ENCODE measurements at places on chromosomes 3 and 15.

- DNase-seq = no peak
These were observed 5.9 kb downstream of the ISG20 start for GRCh38 chr15:88644741-88645140.

DNA sequence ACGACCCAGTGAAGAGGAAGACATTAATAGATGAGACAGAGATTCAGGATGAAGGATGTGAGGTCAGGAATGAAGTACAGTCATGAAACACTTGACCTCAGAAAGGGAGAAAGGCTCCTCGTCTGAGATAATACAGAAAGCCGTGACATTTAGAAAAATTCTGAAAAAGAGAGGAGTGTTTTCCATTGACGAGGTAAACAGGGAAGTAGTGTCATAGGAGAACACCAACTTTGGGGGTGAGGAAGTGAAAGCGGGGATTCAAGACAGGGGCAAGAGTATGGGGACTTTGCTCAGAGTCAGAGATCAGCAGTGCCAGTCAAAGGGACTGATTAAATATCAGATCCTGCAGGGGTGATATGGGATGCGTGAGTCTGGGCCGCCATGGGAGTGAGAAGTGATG lies 160.9 kb downstream of the PLCL2 start:
- DNase-seq = no peak

GRCh38 chr3:24550588-24550987 lies 55.9 kb upstream of the THRB start:
- DNase-seq = no peak

- no peak for DNase-seq
These were observed 43.8 kb downstream of the RAB6B start for GRCh38 chr3:133851931-133852330.

DNA sequence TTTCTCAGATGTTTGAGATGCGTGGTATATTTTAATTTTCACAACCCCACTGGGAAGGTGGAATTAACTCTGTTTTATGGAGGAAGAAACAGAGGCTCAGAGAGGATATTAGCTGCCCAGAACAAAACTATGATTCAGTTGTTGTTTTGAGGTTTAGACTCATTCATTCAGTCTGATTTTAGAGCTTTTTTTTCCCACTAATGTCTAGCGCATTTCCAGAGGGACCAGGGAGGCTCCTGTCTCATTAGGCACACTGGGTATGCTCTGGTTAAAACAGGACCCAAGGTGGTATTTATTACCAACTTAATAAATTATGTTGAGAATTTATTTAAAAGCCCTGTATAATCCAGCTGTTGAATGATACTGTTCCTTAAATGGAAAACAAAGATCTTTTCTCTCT lies 272.0 kb upstream of the RGMA start:
- DNase-seq = no peak

DNA sequence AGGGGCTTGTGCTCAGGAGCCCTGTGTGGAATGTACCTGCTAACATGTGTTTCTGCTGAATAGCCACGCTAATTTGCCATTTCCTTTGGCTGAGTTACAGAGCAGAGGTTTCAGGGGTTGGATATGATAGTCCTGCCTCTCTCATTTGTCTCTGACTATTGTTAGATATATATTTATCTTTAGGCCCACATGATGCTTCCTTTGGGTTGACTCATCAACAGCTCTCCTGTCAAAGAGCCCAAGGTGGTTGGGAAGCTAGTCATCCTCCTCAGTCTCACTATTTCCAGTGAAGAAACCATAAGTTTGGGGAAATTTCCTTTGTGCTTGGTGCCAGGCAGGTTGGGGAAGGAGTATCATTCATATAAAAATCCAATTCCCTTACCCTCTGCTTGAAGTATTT lies 1194.6 kb downstream of the ZPLD1 start:
- no peak for DNase-seq

DNA sequence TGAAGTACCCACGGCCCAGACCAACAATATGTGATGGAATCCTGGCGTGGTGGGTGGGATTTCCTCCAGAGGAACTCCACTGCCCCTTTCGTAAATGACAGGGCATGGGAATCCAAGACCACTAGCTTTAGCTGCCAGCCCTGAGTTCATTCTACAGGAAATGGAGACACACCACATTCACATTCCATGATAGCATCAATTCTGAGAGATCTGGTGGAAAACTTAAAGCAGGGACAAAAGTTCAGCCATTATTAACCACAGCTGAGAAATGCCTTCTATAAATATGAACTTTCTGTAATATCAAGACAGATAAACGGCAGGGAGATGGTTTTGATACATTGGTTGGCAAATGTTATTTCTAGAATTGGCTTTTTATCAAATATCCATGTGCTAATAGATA lies 98.2 kb downstream of the FBN1 start:
- DNase-seq = no peak

DNA sequence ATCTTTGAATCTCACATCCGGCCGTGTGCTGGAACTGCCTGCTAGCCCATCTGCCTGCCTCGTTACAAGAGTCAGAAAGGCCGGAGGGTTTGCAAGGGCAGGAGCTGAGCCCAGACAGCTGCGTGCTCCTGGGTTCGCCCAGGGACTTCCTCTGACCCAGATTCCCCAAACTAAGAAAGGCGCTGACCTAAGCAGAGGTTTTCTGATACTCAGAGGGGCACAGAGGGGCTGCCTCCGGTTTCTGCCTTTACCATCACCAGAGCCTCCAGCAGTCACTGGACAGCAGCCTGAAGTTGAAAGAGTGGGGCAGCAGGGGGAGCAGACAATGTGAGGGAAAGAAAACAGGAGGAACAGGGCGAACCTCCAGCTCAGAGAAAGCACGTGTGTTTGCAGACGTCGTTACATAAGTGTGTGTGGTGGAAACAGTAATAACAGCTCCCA lies 33.4 kb upstream of the RAD18 start:
- DNase-seq = no peak

GRCh38 chr15:85005746-85006145 lies 24.1 kb downstream of the PDE8A start:
- no peak for DNase-seq

GRCh38 chr3:60025096-60026050 lies 975.5 kb upstream of the CFAP20DC start:
- DNase-seq = no peak

DNA sequence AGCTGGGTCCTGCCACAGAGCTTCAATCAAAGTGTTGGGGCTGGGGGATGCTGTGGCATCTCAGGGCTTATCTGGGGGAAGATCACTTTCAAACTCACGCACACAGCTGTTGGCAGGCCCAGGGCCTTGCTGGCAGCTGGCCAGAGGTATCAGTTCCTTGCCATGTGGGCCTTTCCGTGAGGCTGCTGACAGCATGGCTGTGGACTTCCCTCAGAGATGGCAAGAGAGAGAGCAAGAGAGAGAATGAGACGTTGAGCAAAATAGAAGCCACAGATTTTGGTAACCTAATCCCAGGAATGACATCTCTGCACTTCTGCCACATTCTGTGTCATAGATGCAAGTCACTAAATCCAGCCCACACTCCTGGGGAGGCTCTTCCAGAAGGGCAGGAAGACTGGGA lies 91.0 kb downstream of the TPRG1 start:
- no peak for DNase-seq

- DNase-seq = no peak
These were observed 14.5 kb downstream of the SERP1 start for GRCh38 chr3:150531775-150532174.

GRCh38 chr3:150508401-150508800 lies 37.9 kb downstream of the SERP1 start:
- no peak for DNase-seq

DNA sequence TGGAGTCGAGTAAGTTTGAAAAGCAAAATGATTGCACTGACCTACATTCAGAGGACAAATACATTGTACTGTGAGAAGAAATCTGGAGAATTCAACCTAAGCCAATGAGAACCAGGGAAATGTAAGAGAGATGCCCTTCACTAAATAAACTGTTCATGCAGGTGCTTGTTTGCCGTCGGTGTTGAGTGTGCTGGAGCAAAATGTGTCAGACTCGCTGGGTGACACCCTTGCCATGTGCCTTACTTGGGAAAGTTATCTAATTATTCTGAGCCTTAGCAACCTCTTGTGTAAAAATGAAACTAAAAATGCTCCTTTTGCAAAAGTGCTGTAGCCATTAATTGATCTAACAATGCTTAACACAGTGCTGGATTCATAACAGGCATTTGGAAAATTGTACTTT lies 140.4 kb downstream of the GABRB3 start:
- DNase-seq = no peak

GRCh38 chr15:64096668-64097384 lies 1.0 kb downstream of the SNX1 start:
- peak; percentile 28 for DNase-seq

DNA sequence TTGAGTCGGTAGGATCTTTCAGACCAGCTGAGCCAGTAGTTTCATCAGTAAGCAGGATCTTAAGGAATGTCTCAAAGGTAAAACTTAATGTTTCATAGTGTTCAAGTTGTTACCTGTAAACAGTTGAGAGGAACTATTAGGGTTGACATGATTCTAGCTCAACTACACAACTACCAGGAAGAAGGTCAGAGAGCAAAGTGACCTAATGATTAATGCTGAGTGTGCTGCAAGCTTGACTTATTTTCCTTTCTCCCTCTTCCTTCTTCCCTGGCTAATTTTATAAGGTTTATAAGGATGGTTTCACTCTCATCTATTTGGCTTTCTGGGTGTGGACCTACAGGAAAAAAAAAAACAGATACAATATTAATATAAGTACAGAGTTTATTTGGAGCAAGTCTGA lies 30.2 kb upstream of the LHFPL4 start:
- DNase-seq = no peak

DNA sequence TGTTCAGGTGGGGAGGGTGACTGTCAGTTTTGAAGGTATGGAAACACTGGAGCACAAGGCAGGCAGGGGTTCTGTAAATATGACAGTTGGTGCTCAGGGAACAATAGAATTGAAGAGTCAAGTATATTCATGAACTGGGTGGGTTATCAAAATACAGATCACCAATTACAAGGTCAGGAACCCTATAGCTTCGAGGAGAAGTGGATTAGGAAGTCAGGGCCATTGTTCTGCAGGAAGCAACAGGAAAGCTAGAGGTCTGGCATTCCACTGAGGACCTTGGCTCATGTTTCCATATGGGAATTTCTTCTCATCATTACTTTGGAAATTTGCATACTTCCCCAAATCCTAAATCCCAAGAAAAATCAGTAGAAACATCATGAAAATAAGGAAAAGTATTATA lies 125.9 kb downstream of the MYRIP start:
- no peak for DNase-seq

- no peak for DNase-seq
These were observed 26.7 kb upstream of the NDUFB4 start for GRCh38 chr3:120569222-120570057.

DNA sequence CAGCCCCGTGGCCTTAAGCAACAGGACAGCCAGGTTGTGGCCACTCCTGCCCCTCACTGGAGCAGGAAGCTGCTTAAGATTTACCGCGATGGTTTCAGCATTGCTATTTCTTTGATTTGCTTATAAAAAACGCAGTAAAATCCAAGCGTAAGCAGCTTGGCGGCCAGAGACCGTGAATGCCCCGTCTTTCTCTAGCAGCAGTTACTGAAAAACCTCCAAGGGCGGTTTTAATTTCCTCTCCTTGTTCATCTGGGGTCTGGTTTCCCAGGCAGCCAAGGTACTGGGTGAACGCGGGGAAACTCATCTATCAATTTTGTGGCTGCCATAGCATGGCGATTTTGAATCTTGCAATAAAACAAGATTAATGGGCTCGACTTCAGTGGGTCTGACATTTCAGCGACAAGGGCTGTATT lies 130.3 kb downstream of the MINAR1 start:
- DNase-seq = no peak

- no peak for DNase-seq
These were observed 122.0 kb upstream of the RGMA start for GRCh38 chr15:93210995-93211394.

DNA sequence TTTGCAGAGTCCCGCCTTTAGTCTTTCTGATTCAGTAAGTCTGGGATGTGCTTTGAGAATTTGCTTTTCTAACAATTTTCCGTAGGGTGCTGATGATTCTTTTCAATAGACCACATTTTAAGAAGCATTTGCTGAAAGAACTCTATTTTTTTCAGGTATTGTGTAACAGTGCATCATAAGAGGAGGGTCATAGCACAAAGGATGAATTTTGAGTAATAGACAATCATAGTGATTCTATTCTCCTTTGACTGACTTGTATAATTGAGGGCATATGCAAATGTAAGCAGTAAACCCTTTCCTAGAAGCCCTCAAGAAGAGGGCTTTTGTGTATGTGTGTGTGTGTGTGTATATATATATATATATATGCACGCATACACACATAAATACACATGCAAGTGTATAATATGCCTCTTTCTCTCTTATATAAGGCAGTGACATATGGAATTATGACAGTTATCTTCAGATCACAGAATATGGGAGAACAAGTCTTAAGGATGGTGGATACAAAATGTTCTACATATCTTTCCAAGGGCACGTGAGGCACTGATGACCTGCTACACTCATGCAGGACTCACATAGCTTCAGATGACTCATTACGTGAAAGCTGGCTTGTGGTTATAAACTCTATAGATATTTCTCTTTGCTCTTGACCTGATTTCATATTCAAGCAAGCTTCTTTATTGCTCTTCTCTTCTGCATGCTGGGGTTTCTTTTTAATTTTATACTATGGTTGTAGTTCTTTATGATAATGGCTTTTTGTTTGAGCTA lies 6.5 kb upstream of the PLSCR1 start:
- DNase-seq = no peak

DNA sequence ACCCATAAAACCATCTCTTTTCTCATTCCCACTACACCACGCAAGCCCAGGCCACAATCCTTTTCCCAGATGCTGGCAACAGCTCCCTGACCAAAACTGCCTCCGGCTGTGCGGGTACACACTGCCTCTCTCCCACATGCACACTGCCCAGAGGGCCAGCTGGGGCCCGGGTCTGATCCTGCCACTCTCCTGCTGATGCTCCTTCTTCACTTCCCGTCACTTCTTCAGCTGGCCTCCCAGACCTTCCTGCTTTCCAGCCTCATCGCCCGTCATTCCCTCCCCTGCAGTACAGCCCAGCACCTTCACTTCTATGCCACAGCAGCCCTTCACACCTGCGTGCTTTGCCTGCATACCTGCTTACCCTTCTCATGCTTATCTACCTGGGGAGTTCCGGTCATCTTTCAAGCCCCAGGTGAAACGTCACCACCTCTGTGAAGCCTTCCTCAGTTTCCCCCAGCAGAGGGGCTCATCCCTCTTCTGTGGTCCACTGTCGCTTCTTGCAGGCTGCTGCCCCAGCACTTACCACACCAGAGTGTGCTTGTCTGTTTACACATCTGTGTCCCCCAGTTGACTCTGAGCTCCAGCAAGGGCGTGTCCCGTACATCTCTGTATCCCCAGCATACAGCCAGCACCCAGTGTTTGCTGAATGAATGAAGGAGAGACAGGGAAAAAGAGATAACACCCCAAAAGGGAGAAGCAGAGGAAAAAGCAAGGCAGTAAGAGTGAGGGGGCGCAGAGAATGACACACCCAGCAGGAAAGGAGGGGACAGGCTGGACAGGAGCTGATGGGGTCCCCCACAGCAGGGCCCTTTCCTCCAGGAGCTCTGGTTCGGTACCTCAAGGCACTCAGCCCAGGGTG lies 22.2 kb downstream of the GRAMD2A start:
- no peak for DNase-seq

- DNase-seq = no peak
These were observed 14.5 kb downstream of the GP5 start for GRCh38 chr3:194384569-194385001.

Measured in hematopoietic multipotent progenitor cell (in vitro differentiated cells).